ENCODE measurements at places on chromosomes 5 and 9.

DNA sequence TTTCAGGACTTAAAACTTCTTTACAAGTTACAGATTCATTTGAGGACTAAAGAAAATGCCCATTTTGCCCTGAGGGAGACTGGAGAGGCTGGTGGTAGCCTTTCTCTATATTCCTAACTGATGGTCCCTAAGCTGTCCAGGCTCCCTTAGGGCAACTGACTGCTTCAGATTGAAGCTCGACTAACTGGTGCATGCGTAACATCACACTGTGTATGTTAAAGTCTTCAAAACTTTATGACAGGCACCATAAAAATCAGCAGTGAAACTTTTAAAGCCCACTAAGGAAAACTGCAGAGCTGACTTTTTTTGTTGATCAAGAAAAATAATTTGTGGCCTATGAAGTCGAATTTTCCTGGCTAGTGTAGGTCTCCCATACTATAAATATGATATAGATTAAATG, 233.0 kb upstream of the RPS23 start:
- DNase-seq: no peak

- DNase-seq: peak; percentile 65
These were observed 18.3 kb upstream of the TERT start for GRCh38 chr5:1312993-1313833.

GRCh38 chr9:97651646-97652045, 18.0 kb downstream of the NCBP1 start:
- no peak for DNase-seq

GRCh38 chr9:136310273-136311030, 6.6 kb upstream of the CCDC187 start:
- no peak for DNase-seq
